Activated CD8-positive, alpha-beta memory T cell treated with anti-CD3 and anti-CD28 coated beads for 1 hour (primary cell): ENCODE measurements at places on chromosomes 2 and 18.

DNA sequence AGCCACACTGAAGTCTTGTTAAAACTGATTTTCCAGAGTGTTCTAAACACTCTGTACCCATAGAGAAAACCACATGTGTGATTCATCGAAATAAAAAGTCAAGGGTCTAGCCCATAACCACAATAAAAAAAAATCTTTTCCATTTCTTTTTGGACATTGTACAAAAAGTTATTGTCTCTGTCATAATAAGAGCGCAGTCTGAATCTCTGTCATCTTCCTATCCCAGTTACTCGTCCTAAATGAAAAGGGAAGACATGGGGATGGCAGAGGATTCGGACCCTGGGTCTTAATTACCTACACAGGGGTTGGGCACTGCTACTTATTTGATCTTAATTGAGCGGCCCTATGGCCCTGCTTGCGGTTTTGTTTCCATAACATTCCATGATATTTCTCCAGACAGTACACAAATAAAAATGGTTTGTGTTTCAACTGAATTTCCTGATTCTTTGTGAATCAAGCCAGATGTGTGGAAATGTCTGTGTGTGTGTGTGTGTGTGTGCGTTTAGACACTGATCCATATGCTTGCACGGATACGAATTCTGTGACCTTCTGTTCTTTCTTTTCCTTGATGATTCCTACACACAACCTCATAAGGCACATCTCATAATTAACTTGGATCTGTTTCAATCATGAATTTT is 133.4 kb upstream of the SPATS2L start:
- DNase-seq: no peak

DNA sequence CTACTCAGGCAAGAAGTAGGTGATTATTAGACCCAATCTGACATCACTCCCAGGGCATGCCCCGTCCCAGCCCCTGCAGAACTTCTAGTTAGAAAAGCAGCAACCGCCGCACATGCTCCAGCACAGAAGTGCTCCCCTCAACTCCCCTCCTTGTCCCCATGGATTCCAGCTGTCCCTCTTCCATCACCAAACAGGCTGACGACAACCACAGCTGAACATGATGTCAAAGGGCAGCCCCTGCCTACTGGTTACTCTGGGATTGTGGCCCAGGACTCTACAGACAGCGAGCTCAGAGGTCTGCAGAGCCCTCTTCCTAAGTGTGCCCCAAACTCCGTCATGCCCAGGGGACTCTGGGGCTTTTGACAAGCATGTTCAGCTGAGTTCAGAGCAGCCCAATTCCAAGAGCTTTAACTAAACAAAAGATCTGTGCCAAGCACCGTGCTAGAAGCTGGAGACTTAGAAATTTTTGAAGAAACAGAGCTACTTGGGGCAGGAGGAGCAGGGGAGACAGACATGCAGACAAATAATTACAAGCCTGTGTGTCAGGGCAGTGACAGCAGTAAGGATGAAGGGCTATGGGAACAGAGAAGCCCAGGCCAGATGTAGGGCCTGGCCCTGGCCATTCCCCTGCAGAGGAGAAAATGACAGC is 148.1 kb downstream of the BCL11A start:
- no peak for DNase-seq

- DNase-seq: no peak
Measured at GRCh38 chr2:164841719-164842623, at the start of gene COBLL1. Gene COBLL1 (minus strand): TSS chr2:164841823. CDS start chr2:164841196, 627 bp downstream.

DNA sequence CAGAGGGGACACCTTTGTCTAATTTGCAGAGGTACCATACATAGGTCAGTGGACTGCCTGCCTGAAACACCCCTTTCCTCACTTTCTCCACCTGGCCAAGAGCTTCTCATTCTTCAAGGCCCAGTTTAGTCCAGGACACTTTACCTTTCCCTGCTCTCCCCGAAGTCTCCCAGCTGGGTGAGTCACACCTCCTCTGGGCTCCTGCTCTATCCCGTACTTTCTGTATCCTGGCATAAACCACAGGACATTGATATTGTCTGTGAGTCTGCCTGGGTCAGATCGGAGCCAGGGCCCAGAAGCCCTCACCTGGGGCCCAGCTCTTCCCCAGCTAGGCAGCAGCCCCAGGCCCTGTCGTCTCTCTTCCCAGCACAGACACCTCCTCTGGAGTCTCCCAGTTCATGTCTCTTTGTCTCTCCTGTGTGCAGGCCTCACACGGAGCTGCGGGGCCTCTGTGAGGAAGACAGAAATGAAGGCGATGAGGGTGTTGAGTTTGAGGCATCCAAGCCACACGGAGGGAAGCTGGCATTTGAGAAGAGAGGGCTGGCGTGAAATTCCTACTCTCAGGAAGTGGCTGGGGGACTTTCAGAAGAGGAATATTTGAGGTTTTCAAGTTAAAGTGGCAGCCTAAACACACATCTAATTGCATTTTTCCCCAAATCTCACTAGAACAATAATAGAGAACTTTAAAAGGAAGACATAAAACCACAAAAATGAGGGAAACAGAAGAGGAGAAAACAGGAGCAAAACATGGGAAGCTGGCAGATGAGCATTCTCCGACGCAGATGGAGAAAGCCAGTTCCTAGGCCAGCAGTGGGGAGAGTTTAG is 79.6 kb upstream of the LAPTM4A start:
- DNase-seq: no peak

- DNase-seq: no peak
Measured at GRCh38 chr18:76791642-76792041, 30.7 kb upstream of the ZNF236 start.

- DNase-seq: no peak
Measured at GRCh38 chr2:17228461-17228860, 289.8 kb downstream of the RAD51AP2 start.

DNA sequence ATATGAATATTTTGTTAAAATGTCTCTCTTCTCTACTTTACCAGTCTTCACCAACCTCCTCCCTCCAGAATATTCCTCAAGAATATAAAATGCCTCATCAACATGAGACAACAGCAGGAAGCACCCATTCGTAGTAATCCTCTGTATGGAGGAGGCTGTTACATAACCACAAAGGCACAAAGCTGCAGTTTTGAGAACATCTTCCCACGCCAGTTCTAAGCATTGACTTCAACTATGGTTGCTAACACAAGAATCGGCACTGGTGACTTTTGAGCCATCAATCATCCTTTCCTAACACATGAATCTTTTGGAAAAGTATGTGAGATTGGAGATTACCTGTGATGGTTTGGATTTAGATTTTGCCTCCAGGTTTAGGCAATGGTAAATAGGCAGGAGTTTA is 54.9 kb upstream of the CYP1B1 start:
- no peak for DNase-seq

- no peak for DNase-seq
Measured at GRCh38 chr2:239991689-239992314, 33.3 kb downstream of the NDUFA10 start.

GRCh38 chr2:95234816-95235215 is 27.5 kb downstream of the ZNF892 start:
- no peak for DNase-seq

GRCh38 chr18:48021273-48021914 is 90.9 kb upstream of the SMAD2 start:
- DNase-seq: no peak

GRCh38 chr2:17035010-17035409 is 369.4 kb upstream of the CYRIA start:
- no peak for DNase-seq

DNA sequence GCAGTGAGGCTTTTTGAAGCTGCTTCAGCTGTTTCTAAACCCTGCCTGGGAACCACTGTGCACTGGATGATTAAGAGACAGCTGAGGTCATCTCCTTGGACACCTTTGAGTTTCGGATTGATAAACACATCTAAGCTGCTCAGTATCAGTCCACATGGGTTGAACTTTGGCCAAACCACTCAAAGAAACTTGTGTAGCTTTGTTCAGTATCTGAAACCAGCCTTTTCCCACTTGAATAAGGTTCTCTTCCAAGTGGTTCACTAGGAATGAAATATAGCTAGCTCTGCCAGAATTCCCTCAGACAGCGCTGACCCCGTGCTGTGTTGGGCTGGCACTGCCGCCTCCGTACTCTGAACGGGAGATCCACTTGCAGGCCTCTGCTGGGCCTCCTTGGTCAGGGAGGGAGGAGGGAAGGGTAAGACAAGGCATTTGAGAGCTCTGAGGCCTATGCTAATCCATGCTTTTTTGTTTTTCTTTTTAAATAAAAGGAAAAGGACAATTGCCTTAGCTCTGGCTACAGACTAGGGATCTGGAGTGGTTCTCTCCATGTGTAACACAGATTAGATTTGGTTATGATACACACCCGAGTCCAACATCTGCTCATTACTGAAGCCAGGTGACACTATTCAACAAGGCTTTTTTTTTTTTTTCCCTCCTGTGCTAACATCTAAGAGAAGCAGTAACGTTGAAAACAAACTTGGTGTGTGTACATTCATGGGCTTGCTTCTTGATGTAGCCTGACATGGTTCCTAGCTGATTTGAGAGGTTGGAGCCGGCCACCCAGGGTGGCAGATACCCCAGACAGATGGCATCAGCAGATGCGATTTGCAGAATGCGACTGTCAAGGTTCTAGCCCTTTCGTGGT is 67.7 kb downstream of the NCK2 start:
- no peak for DNase-seq

GRCh38 chr2:237043866-237044265 is 41.8 kb upstream of the COPS8 start:
- DNase-seq: no peak

- DNase-seq: no peak
Measured at GRCh38 chr2:142174176-142174575, 43.4 kb upstream of the LRP1B start.

GRCh38 chr2:133801946-133802345 is 233.7 kb upstream of the NCKAP5 start:
- DNase-seq: no peak

DNA sequence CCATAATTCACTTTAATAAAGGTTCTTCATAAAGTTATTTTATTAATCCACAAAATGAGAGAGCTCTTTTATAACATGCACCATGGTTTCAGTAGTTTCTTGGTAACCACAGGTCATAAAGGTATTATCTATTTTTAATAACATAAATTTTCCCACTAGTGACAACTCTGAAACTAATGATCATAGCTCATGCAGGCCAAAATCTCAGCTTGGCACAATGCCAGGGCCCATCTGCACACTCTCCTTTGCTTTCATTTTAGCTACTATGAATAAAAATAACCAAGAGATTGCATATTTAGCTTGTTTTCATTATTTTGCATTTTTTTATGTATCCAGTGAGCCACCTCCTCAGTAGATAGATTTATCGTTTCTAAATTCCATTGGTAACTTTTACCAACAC is 691.8 kb upstream of the CHAC2 start:
- no peak for DNase-seq

DNA sequence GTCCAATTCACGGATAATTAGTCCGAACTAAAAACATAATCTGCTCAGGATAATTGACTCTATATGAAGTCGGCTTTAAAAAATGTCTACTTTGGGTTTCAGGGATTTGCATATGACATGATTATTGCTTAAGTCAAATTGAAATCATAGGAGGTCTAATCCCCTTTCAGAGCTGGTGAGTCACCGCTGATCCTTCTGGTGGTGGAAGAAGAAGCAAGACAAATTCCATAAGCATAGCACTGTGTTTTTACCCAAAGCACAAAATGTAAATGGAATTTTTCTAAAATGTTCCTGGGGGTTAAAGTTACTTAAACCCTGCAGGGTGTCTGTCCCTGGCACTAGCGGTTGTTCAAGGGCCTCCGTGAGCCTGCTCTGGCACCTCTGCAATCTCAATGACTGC is 460.2 kb downstream of the LRATD1 start:
- no peak for DNase-seq
